ENCODE measurements at places on chromosomes 7 and 10.

DNA sequence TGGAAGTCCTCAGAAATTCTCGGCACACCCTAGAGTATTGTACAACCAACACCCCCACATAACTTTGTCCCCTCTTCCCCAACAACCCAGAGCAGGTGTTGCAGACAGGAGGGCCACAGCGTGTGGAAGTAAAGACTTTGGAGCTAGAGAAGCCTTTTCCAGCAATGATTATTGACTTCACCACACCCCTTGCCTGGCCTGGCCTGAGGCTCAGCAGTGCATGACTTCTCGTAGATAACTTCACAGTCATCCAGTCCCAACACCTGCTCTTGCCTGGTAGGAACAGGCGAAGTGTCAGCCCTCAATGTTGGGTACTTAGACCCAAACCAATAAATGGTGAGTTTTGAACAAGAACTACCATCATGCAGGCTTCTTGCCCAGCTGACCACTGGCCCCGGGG lies 36.7 kb downstream of the GOT1 start:
- DNase-seq, result no peak

DNA sequence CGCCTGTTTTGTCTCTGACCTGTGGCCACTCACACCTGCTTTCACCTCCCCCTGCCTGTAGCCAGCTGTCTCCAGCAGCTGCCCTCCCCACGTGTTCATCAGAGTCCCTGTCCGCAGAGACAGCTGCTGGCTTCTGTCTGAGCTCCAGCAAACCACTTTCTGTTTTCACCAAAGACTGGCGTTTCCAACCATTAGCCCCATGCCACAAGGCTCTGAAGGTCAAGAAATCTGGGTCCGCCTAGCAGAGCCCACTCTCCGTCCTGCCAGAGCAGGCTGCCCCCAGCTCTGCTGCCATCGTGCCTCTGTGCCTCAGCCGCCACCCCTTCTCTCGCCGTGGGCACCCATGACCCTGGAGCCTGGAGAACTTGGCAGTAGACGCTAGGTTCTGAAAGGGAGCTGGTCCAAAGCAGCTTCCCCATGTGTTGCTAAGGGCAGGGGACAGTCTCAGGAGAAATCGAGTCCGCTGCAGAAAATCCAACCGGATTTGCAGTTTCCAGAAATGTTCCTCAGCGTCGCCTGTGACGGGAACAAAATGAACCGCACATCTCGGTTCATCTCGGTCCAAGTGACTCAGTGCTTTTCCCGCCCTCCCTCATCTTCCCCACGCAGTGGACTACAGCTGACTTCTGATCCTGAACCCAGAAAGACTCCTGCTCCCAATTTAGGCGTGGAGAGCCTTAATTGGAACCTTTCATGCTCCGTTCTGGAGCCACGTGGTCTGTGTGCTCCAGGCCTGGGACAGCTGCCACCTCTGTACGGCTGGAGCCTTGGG lies 28.0 kb downstream of the TMEM120A start:
- DNase-seq, result no peak

DNA sequence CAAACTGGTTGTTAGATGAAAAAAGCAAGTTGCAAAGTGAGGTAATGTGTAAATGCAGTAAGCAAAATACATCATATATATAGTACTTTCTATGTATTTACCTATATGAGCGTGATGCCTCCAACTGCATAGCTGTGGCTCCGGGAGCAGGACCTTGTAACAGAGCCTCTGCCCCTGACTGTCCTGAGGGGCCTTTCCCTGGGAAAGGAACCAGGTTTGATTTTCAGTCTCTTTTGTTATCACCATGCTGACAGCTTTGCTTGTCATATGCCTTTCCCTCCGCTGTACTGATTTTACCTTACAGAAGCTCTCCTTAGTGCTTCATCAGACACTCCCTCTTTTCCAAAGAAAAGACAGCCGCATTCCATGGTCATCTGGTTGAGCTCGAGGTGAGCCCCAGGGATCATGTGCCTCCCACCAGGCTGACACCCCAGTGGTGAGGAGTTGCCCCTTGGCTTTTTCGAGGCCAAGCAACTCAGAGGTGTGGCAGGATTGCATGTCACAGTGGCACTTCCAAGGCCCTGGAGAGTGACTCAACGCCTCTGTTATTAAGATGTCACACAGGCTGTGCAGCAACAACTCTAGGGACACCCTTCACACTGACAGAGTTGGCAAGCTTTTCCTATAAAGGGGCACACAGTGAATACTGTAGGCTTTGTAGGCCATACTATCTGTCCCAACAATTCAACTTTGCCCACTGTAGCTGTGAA lies 78.9 kb downstream of the ALOX5 start:
- DNase-seq, result no peak

DNA sequence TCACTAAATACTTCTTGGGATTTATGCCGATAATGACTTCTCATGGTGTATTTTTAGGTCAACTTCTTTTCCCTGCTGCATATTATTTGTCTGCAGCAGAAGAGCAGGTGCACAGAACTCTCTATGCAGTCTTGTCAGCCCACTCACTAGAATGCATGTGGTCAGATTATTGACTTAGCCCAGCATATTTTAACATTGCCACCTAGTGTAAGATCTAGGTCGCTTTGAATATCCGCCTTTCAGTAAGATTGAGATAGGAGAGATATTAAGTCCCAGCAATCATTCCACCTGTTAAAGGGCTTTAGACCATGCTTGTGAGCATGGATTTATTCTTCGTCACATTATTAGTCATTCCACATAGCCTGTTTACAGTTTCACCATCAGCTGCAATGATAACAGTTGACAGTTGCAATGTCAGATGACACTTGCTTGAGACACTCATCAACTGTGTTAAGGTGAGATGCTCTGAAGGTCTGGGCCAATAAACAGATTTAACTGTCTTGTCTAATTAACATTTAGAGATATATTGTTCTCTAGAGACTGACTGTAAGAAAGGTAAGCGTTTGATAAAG lies 491.7 kb downstream of the ARL4A start:
- no peak for DNase-seq

- no peak for DNase-seq
These were observed 2.6 kb upstream of the RASSF4 start for GRCh38 chr10:44956717-44957706.

DNA sequence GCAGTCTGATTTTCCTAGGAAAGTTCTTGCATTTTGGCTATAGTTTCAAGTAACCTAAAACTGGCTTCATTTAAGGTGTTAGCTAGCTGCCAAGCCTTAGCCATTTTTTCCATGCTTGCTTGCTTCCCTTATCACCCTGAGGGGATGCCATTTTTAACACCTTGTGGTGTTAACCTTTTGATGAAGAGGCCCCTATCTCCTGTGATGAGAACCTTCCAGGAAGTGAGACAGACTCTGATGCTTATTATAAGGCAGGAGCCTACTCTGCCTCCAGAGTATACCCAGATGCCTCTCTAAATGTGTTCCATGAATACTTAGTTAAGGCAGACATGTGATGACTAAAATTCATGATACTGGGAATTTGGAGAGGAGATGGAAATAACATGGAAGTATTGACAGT lies 4.9 kb upstream of the VWA2 start:
- DNase-seq, result no peak

GRCh38 chr10:125080296-125080695 lies 80.1 kb downstream of the CTBP2 start:
- DNase-seq, result no peak

DNA sequence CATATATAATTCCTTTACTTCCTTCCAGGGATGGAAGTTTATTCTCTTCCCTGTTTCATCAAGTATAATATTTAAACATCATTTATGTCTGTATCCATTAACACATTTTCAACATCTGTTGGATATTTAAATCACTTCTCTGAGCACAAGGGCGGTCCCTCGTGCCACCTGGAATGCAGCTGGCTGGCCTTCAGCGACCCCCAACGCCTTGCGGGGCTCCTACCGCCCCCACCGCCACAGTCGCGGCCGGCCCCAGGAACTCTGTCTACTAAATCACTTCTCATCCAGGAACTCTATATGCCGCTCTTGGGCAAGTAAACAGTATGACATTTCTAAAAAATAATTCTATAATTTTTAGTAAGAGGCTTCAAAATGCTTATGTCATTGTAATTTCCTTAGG lies 221.1 kb upstream of the PTN start:
- DNase-seq, result no peak

DNA sequence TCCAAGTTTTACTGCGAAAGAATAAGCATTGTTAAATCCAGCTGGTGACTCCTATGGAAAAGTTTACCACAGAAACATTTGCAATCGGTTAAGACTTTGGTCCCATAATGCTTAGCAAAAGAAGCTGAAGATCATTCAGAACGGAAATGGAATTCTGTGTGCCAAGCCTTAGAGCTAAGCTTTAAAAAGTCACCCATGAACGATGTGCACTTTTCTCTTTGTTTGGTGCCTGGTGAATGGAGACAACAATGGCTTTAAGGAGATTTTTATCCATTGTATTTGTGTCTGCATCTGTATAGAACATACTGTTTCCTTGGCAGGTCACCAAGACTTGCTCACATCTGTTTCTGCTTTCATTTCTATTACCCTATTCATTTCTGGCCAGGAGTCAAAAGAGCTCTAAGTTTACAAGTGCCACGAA lies 26.3 kb upstream of the COL1A2 start:
- DNase-seq, result no peak

DNA sequence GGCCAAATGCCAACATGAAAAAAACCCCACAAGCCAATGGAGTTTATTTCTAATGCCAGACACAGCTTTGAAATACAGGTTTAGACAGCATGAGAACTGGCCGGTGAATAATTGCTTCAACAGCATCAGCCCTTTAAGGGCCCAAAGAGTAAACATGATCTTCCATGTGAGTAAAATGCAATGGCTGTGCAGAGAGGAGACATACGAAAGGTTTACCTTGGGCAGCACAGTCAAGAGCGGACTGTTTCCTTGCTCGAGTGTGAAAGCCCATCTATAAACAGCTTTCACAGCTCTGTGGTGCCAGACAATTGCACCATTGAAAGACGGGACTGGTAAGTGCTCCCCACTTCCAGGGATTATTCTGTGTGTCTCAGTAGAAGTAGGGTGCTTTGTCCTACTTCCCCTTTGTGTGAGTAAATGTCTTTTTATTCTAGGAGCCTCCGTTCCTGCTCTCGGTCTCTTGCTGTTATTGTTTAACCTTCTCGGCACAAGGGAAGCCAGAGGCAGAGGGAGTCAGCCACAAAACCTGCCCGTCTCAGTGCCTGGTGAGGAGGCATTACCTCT lies 77.8 kb upstream of the KAT6B start:
- no peak for DNase-seq

DNA sequence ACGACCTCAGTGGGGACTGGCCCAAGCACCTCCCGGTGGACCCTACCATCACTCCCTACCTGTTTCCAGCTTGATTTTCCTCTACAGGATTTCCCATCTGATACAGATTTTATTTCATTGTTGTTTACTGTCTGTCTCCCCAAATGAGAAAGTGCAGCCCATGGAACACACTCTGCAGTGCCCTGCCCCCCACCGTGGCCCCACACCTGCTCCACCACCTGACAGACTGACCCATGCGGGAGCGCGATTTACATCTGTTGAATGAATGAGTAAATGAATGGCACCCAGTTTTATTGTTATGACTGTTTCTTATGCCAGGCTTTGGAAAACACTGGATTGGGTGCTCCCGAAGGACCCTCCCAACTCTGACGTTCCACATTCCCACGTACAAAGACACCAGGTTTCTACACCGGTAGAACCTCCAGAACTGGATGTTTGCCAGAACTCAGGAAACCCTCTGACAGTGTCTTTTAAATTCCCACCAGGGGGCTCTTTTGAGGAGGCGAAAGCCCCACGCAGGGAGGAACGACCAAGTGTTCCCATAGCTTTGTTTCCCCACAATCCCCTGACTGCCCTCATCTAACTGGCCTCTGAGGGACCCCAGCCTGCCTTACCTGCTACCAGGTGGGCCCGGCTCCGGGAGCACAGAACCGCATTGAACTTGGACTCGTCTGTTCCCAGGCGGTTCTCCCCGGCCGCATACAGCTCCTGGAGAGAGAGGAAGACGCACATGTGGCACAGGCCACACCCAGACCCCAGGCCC lies 29.0 kb downstream of the PLAC9 start:
- DNase-seq, result no peak

GRCh38 chr7:16747102-16747501 lies 6.5 kb upstream of the TSPAN13 start:
- DNase-seq, result no peak

DNA sequence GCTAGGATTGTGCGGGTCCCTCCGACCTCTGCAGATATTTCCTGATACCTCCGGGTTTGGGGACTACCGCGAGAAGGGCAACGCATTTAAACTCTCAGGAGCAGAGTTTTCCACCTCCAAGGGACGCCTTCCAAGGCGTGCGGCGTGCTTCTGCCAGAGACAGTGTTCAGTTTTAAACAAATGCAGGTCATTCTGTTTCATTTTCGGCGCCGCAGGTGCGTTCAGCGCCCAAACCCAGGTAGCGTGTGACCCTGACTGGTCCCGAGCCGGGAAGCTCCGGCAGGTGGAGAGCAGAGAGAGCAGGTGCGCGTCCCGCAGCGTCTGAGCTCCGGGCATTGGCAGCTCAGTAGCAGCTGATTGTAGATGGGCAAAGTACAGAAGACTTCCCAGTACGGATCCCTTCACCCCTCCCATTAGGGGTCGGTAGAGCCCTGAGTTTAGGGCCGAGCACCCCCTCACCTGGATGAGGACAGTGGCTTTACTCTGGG lies 1.4 kb upstream of the CYP26A1 start:
- no peak for DNase-seq

GRCh38 chr7:30799206-30799975 lies 28.2 kb downstream of the MINDY4 start:
- DNase-seq, result no peak

DNA sequence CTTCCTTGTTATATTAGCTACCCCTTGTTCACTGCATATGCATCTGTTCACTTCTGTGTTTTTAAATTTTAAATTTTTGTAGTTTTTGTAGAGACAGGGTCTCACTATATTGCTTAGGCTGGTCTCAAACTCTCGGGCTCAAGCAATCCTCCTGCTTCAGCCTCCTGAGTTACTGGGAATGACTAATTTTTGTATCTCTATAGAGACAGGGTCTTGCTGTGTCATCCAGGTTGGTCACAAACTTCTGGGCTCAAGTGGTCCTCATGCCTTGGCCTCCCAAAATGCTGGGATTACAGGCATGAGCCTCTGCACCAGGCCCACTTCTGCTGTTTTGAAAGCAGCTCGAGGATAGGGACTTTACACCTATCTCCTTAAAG lies 64.6 kb downstream of the PRTFDC1 start:
- no peak for DNase-seq

GRCh38 chr7:114481999-114482398 lies 67.4 kb downstream of the FOXP2 start:
- DNase-seq, result no peak

GRCh38 chr7:93968911-93969620 lies 35.1 kb downstream of the BET1 start:
- no peak for DNase-seq
